CD4-positive, alpha-beta T cell treated with Interleukin-1 beta for 1 hour (primary cell): ENCODE measurements at places on chromosomes 7 and 10.

DNA sequence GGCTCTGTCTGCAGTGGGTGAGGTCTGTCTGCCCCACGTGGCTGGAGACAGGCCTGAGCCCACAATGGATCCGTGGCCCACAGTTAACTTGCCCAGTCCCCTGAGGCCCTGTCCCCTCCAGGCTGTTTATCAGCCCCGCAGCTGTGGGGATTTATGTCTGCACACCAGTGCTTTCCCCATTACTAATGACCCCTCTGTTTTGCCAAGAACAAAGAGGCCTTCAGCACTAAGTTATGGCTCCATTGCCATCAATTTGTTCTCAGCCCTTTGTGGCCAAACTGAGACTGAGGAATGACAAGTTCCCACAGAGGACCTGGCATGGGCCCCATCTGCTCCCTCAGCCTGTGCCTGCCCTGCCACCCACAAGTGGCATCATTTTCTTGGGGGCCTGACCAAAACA lies 138.2 kb downstream of the C10orf105 start:
- DNase-seq, result no peak

- no peak for DNase-seq
Measured at GRCh38 chr7:151252961-151253711, 4.6 kb upstream of the SMARCD3 start.

- DNase-seq, result no peak
Measured at GRCh38 chr7:1948887-1949680, 279.0 kb downstream of the ELFN1 start.

- no peak for DNase-seq
Measured at GRCh38 chr10:18303851-18304801, 163.9 kb downstream of the CACNB2 start.

DNA sequence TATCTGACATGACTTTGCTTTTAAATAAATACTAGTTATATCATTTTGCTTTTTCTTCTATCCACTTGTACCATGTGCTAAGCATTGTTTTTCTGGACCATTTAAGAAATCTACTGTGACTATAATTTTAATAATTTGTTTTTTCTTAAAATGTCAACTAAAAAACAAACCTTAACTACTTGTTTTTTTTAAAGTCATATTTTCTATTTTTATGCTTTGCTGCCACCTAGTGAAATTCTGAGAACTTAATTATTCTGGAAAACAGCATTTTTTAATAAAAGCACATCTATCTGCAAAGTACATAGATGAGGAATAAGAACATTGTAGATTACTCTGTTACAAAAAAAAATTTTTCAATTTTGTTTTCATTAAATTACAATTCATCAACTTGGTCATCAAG lies 47.4 kb downstream of the ORC5 start:
- no peak for DNase-seq

DNA sequence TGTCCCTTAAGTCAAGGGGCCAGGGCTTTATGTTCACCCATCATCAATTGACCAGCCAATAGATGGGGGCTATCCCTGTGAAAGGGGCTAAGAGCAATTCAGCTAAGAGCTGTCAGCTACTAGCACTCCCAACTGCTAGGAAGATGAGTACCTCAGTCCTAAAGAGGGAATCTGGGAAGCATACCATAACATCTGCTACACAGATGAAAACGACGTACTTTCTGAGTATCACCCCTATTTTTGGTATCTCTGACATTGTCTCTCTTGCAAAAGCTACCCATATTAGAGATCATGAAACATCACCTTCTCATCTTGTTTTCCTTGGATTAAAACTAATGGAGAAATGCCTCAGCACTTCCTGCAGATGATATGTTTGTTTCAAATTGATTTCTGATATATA lies 7.5 kb upstream of the SMNDC1 start:
- DNase-seq, result no peak

DNA sequence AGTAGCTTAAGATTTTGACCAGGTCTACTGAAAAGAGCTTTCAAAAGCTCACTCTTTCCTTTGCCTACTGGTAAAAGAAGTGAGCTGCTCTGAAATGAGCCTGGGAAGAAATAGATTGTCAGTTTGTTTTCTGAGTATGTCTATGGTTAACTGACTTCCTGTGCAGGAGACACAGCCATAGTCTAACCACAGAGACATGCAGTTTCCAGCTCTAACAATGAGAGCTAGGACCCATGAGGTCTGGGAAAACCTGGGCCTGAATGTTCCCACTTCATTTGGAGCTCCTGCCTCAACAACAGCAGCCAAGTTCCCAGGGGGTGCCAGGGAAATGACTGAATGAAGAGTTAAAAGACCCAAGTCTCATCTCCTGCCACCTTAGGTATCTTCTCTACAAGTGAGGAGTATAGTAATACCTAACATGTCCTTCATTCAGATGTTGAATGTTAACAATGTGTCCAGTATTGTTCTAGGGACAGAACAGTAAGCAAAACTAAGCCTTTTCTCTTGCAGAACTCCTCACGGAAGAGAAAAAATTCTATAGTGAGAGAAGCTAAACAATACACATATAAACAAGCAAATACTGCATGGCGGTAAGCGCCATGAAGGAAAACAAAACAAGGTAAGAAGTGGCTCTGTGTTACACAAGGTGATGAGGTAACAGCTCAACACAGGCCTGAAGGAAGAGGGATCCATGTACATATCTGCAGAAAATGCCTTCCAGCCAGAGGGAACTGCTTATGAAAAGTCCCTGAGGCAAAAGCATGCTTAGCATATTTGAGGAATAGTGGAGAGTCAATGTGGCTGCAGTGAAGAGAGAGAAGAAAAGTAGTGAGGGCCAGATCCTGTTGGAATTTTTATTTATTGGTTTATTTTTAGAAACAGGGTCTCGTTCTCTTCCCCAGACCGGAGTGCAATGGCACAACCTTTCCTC lies 26.4 kb upstream of the ANKRD1 start:
- DNase-seq, result no peak

GRCh38 chr10:100245484-100246220 lies 16.3 kb upstream of the CHUK start:
- DNase-seq, result no peak

- DNase-seq, result no peak
Measured at GRCh38 chr7:1156782-1157535, 3.0 kb downstream of the ZFAND2A start.

- DNase-seq, result no peak
Measured at GRCh38 chr10:24849051-24849450, 103.4 kb downstream of the PRTFDC1 start.

DNA sequence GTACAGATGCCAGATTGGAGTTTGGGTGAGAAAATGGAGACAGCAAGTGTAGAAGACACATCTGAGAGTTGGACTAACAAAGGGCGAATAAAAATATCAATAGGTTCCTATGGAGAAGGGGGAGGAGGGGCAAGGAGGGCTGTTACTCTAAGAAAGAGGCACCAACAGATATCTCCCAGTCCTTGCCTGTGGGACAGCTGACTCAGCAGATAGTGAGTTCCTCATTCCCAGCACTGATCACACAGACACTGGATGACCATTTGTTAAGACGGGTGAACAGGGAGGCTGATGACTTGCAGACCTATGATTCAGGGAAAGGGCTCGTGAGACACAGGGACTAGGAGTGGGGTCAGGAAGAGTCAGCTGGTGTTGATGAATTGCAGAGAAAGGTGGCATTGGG lies 5.7 kb upstream of the PRR15 start:
- DNase-seq, result no peak

DNA sequence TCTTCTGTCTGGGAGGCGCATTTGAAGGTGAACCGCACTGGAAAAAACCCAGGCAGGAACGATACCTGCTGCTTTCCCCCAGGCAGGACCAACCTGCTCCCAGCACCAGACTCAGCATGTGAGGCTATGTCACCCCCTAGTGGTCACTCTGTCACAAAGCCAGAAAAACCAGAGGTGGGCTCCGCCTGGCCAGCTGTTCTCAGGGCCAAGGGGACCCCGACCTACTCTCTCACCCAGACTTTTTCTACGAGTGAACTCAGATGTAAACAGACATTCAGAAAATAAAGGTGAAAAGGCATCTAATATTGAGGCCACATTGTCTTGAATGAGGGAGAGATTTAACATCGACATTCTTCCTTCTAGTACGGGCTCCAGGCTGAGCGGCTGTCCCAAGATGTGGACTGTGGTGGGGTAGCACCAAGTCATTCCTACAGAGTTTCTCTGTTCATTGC lies 117.3 kb downstream of the PRKAG2 start:
- DNase-seq, result peak; percentile 66

- no peak for DNase-seq
Measured at GRCh38 chr10:99325281-99325680, 3.9 kb upstream of the CNNM1 start.

DNA sequence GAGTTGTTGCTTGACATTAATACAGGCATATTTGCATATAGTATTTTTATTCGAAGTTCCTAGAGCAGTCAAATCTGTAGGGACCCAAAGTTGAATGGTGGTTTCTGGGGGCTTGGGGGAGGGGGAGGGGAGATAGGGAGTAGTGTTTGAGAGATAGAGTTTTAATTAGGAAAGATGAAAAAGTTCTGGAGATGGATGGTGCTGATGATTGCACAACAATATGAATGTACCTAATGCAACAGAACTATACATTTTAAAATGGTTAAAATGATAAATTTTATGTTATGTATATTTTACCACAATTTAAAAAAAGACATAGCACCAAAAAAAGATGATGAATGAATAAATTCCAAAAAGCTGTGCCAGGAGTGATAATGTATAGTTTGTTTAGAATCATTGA lies 41.8 kb downstream of the STK31 start:
- DNase-seq, result no peak

GRCh38 chr7:41037691-41038090 lies 665.2 kb downstream of the INHBA start:
- no peak for DNase-seq

- no peak for DNase-seq
Measured at GRCh38 chr10:12397941-12398340, 48.6 kb downstream of the CAMK1D start.

- no peak for DNase-seq
Measured at GRCh38 chr10:8563478-8563877, 509.0 kb downstream of the GATA3 start.

GRCh38 chr7:55073051-55073511 lies 54.3 kb downstream of the EGFR start:
- no peak for DNase-seq

DNA sequence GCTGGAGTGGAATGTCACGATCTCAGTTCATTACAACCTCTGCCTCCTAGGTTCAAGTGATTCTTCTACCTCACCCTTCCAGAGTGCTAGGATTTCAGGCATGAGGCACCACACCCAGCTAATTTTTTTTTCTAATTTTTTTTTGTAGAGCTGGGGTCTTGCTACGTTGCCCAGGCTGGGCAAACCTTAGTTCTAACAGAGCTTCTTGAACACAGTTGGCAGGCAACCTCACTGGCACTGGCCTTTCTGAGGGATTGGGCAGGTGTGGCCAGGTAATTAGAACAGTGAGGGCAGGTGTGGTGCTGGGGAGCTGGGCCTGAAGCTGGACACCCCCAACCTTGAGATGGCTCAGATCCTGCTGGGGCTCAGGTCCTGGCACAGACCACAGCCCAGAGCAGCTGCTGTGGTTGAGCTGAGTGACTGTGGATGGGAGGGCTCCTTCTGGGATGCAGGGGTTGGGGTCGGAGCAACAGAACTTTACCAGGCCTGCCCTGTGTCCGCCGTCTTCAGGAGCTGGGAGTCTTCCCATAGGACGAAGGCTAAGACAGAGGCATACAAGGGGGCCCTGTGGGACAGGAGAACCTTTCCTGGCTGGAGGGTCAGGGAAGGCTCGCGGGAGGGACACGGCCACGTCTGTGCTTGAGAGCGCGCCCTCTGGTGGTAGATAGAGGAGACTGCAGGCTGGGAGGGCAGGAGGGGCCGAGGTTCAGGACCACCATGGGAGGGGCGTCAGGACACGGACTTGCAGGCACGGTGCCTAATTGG lies 48.2 kb downstream of the COL26A1 start:
- DNase-seq, result peak; percentile 29
